ENCODE measurements at places on chromosomes 11 and 22.

DNA sequence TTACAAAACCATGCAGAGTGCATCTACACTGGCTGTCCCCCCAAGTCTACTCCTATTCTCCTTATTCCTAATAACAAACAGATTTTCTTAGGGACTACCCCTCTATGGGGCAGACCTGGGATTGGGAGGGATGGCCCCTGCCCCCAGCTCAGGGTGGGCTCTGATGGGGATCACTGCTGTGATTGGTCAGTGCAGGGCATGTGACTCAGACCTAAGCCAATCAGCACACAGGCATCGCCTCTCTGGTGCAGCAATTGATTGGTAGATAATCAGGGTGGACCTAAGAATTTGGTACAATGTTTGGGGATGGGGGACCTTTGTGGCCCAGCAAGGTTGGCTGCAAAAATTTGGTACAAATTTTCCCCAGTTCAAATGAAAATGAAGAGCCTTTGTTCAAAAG is 57.2 kb upstream of the SHANK2 start:
- no peak for DNase-seq

- no peak for DNase-seq
These were observed 32.5 kb downstream of the CYB5R2 start for GRCh38 chr11:7640816-7641215.

DNA sequence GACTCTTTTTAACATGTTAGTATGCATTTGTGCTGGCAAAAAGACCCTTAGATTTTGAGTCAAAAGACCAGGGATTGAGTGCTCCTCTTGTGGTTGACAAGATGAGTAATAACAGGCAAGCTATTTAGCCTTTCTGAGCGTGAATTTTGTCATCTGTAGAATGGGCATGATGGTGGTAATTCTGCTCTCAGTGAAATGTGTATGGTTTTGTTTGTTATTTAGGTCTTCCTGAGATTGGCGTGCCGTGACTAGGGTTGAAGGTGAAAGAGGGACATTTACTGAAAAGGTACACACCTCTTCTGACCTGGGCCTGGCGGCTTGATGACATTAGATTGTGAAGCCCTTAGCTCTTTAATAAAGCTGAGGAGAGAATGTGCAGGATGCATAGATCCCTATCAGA is 8.4 kb upstream of the CEP295 start:
- no peak for DNase-seq

GRCh38 chr22:23263651-23264555 is 83.6 kb downstream of the BCR start:
- no peak for DNase-seq

DNA sequence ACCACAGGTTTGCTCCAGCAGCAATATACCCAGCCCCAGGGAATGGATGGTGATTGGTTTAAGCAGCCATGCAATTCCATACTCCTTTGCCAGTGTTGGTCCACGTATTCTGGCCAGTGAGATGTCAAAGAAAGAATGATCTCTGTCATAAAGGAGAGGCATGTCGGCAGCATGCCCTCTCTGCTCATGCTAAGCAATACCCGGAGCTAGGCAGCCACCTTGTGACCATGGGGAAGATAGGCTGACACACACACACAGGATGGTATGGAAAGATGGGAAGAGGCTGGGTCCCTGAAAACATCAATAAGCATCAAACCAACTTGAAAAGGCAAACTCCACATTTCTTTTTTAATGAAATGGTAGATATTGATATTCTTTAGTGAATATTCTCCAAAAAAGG is 5.1 kb downstream of the ABCC8 start:
- DNase-seq, result no peak
